ENCODE measurements at places on chromosomes 16 and 17. TPM values are rescaled to one million over a fixed set of nuclear protein-coding genes. Genes with fewer than 3 reads are reported as not detected.

The CCL5 gene
- not detected for total RNA-seq

DNA sequence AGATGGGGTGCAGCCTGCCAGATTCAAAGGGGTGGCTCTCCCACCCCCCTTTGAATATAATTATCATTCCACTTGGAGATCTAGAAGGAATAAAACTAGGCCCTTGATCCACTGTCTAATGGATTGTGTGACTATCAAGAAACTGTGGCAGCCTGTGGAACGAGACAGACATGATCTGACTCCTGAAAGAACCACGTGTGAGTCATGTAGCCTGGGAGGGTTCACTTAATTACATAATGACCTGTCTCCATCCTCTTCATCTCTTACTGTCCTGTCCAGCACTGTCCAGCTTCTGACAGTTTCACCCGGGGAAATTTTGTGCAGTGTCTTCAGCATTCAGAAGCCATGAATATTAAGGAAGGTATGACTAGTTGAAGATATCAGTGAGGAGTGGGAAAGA is 43.3 kb upstream of the CDH13 start:
- DNase-seq: no peak

- no peak for DNase-seq
Measured at GRCh38 chr17:588519-588918, 126.1 kb downstream of the VPS53 start.

DNA sequence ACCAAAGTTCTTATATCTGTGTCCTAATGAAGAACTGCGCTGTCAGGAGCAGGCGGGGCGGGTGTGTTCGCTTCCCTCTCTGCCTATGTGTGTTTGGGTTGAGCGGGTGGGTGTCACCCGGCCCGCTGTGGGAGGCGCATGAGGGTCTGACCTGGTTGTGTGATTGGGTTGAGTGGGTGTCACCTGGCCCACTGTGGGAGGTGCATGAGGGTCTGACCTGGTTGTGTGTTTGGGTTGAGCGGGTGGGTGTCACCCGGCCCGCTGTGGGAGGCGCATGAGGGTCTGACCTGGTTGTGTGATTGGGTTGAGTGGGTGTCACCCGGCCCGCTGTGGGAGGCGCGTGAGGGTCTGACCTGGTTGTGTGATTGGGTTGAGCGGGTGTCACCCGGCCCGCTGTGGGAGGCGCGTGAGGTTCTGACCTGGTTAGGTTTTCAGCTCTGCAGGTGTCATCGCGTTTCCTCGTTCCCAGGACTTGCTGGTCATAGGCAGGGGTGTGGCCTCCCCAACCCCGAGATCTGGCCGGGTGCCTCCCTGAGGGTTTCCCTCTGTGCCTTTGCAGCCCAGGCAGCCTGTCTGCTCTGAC is 69.6 kb upstream of the ZNF750 start:
- no peak for DNase-seq

The GAST gene
- not detected for total RNA-seq

- DNase-seq: no peak
Measured at GRCh38 chr17:36870720-36870999, 66.6 kb upstream of the LHX1 start.

DNA sequence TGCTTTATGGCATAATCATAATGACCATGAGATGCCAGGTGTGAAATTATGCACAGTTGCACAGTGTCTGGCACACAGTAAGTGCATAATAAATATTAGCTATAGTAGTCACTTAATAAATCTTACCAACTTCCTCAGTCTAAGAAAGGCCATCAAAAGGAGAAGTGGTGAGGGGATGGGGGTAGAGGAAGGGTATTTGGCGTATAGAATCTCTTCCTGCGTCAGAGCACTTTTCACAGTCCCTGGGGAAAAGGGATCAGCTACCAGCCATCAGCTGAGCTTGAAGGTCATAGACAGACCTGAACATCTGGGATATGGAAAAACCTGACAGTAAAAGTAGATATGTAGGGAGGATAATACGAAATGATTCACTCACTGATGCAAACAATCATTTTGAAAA is 5.8 kb downstream of the CRHR1 start:
- DNase-seq: no peak

The ACSM2A gene
- total RNA-seq: not detected

- no peak for DNase-seq
Measured at GRCh38 chr16:81532491-81533174, 88.0 kb downstream of the CMIP start.

The IGF2BP1 gene
- total RNA-seq: 1.3 TPM

The C1QTNF8 gene
- total RNA-seq: not detected

The BRICD5 gene
- total RNA-seq: 2.1 TPM

- no peak for DNase-seq
Measured at GRCh38 chr17:58339755-58340404, 11.3 kb upstream of the TSPOAP1 start.

- DNase-seq: no peak
Measured at GRCh38 chr16:782258-782657, 5.9 kb downstream of the RPUSD1 start.
